ENCODE measurements at places on chromosomes 5 and 9. TPM values are rescaled to one million over a fixed set of nuclear protein-coding genes. Genes with fewer than 3 reads are reported as not detected.

GRCh38 chr5:84272771-84273516, 111.7 kb downstream of the EDIL3 start:
- no peak for DNase-seq

The HRCT1 gene
- 7.2 TPM for total RNA-seq

DNA sequence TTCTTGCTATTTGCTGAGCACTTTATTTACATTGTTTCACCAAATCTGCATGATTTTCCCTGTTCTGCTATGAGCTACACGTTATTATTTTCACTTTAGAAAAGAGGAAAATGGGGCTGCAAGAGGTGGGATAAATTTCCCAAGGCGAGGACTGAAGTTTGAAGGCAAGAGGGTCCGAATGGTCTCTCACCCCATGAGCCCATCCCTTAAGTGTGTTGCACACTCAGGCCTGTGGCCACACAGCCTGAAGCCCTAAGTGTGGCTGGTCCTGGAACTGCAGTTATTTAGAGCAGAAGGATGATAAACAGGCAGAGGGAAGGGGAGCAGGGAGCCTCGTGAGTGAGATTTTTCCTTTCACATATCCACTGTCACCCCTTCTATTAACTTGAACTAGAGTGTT, 7.8 kb downstream of the PDE8B start:
- no peak for DNase-seq

DNA sequence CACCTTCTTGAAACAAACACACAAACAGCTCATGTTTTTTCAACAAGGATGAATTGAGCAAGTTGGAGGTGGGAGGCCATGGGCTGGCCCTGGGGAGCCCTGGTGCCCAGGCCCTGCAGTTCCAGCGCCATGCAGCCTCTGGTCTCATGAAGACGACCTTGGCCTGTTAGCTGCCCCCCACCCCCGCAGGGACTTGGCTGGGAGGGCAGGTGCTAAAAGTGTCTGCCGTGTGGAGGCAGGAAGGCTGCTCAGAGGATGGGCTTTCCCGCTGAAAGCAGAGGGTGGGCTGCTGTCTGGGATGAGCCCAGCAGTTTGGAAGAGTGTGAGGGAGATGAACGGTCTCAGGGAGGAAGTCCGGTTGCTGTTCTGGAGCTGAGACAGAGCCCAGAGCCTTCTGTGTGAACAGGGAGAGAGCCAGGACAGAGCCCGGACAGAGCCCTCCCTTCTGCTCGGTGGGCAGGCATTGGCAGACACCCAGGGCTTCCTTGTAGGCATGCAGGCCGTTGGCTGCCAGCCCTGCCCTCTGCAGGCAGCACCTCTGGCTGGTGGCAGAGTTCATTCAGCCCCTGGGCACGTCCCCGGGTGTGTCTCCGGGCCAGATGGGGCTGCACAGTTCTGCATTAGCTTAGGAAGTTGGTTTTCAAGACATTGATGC, 18.7 kb downstream of the ROPN1L start:
- no peak for DNase-seq

GRCh38 chr5:144832416-144832815, 661.7 kb downstream of the KCTD16 start:
- DNase-seq, result no peak

- DNase-seq, result no peak
Measured at GRCh38 chr9:98477884-98478283, 222.4 kb upstream of the TBC1D2 start.

The GFI1B gene
- total RNA-seq, result not detected

- peak; percentile 55 for DNase-seq
Measured at GRCh38 chr5:56910210-56910965, 992 bp downstream of the SETD9 start.

The NDUFAF2 gene
- total RNA-seq, result 24.9 TPM

DNA sequence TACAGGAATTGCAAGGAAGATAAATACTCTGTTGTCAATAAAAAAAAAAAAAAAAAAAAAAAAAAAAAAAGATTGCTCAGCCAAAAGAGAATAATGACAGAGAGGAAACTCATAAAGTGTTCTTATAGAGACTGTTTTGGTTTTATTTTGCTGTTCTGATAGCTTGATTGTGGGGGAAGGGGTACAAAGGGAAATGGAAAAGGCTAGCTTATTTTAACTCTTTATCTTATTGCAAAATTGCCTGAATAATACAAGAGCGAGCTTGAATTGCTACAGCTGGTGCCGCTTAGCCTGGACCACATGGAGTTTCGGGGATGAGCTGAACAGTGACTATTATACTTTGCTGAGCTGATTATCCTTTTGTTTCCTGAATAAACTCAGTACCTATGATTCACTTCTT, 31.0 kb upstream of the SHISAL2B start:
- DNase-seq, result no peak

GRCh38 chr9:88258601-88259000, 120.3 kb upstream of the SPATA31C2 start:
- peak; percentile 69 for DNase-seq

DNA sequence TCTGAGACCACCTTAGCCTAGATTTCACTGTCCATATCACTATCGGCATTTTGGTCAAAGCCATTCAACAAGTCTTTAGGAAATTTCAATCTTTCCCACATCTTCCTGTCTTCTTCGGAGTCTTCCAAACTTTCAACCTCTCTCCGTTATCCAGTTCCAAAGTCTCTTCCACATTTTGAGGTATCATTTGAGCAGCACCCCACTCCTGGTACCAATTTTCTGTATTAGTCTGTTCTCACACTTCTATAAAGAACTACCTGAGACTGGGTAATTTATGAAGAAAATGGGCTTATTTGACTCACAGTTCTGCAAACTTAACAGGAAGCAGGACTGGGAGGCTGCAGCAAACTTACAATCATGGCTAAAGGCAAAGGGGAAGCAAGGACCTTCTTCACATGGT, 215.5 kb downstream of the CYLC2 start:
- no peak for DNase-seq

The PLPP7 gene
- total RNA-seq, result 3.9 TPM

GRCh38 chr5:6718161-6718681, 5.0 kb downstream of the TENT4A start:
- DNase-seq, result no peak

DNA sequence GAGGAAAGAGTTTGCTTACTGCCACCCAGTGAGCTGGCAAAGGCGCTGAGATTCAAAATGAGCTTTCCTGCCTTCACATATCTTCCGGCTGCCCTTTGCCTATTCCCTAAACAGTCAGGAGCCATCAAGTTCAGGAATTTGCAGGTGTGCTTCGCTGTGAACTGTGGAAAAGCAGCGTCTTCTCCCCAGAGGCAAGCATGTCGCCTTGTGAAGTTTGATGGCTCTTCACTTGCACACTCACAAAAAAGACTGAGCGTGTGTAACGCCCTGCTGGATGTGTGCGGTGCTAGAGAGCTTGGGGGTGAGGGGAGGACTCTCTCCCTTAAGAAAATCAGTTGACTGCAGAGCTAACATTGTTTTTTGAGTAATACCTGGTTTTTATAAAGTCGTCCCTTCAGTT, 288.7 kb downstream of the DOCK8 start:
- DNase-seq, result no peak

The FKBP15 gene
- total RNA-seq, result 43.9 TPM

DNA sequence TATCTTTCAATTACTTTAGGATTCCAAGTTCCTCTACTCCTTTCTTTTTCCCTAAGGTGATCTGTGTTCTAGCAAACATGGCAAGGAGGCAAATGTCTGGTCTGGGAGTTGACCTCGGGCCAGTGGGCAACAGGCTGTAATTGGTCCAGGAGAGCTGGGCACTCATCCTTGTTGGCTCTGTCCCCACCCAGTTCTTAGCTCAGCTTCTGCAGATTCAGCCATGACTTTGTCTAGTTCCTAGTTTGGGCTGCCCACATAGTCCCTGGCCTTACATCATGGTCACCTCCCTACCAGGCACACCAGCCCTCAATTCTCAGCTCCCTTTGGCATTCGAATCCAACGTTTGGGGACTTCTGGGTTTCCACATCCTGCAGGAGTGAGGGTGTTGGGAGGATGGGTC, 92.1 kb upstream of the DAP start:
- DNase-seq, result no peak

The LAMC3 gene
- total RNA-seq, result 50.6 TPM

The CCDC183 gene
- total RNA-seq, result 0.18 TPM

- no peak for DNase-seq
Measured at GRCh38 chr5:122394284-122394930, 82.4 kb downstream of the SNCAIP start.

- no peak for DNase-seq
Measured at GRCh38 chr9:98367923-98368322, 112.5 kb upstream of the TBC1D2 start.

The VCAN gene
- total RNA-seq, result 75.9 TPM

The WWC1 gene
- 95.2 TPM for total RNA-seq

The AFAP1L1 gene
- total RNA-seq, result 8.4 TPM

DNA sequence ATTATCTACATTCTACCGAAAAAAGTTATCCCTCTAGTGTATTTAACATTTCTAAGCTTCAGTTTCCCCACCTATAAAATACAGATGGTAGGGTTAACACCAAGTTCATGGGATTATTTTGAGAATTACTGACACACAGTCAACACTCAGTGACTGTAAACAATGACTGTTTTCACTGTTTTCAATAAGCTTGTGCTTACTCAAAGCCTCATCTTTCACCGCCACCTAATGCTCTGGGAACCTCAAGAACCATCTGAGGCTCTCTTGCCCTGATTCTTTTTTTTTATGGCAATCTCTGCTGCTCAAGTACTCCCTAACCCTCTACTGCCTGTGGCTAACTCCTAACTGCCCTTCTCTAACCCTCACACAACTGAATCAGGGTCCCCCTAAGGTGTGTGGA, 59.6 kb downstream of the SETX start:
- DNase-seq, result no peak

All from ureter (tissue), 1 donor.